ENCODE measurements at places on chromosomes 2 and 18.

DNA sequence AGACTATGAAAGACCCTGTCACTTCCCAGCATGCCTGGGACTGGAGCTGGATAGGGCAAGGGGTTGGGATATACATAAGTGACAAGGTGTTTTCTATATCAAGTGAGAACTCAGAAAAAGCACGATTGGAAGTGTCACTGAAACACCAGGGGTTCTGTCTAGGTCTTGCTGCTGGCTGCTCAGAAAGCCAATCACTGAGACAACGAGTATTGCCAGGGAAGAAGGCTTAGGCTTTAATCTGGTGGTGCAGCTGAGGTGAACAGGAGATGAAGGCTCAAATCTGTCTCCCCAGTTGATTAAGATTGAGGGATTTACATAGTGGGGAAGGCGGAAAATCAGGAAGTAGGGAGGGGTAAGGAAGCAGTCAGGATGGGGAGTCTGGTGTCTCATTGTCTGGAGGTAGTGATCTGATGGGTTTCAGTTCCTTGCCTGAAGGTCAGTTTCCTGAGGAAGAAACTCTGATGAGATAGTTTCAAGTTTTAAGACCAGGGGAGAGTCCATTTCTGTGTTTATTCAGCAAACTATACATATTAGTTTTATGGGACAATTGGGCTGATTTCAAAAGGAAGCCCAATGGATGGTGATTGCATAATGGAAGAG, 3.5 kb upstream of the C2orf74 start:
- DNase-seq, result no peak

DNA sequence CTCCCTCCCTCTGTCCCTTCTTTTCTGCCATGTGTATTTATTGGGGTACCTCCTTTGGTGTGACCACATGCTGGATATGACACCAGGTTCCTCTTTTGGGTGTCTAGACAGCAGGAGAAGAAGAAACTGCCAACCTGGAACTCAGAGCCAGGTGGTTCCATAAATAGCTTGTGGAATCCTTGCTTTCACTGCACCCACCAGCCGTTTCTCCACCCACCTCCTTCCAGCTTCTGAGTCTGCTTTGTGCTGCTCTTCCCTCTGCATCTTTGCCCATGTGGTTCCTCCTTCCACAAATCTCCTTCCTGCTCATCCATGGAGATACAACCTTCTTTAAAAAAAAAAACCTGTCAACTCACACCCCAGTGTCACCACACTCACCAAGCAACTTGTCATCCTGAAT, 80.2 kb upstream of the SKOR2 start:
- DNase-seq, result no peak

- no peak for DNase-seq
Measured at GRCh38 chr18:33579349-33580215, 1.6 kb downstream of the ASXL3 start.

GRCh38 chr2:229257985-229258384, 13.1 kb downstream of the PID1 start:
- DNase-seq, result no peak

GRCh38 chr2:229910147-229910831, 11.5 kb downstream of the TRIP12 start:
- no peak for DNase-seq

DNA sequence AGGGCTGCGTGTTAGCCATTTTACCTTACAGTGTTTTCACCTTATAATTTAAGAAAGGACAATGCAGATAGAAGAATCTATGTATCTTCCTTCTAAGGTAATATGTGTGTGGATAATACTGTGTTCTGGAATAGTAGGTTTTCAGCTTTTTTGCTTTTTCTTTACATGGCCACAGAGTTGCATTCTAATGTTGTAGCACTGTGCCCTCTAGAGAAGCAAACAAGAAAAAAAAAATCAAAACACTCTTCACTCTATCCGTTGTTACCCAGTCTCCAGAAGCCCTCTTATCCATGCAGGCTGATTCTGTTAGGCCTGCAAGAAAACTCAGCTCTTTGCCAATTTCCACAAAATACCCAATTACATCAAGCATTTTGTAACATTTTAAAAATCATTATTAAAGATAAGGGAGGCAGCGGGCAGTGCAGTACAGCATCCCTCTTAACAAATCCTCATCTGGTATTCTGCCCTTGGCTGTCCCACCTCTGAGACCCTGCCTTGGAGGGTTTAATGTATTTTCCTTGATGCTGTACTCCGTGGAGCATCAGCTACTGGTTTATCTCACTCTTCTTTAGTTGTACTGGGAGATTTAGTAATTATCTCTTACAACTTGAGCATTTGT, 41.8 kb downstream of the CDH7 start:
- no peak for DNase-seq

GRCh38 chr18:36025025-36025424, 42.3 kb downstream of the RPRD1A start:
- no peak for DNase-seq

- no peak for DNase-seq
Measured at GRCh38 chr2:128279009-128279408, 39.7 kb downstream of the HS6ST1 start.

DNA sequence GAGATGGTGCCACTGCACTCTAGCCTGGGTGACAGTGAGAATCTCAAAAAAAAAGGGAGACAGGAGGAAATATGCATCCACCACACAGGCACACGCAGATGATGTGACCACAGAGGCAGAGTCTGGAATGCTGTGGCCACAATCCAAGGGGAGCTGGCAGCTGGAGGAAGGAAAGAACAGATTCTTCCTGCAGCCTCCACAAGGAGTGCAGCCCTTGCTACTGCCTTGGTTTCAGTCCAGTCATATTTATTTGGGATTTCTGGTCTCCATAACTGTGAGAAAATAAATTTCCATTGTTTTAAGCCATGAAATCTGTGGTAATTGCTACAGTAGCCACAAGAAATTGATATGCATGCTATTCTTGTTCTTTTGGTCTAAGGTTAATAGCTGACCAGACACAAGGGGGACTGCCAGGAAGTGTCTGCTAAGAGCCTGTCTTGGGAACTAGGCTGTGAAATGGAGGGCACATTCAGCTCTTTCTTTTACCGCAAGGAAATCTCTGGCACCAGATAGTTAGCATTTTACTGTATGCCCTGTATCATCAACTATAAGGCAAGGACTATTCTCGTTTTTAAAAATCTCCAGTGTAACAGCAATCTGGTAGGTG, 133.1 kb upstream of the SEC11C start:
- DNase-seq, result no peak

GRCh38 chr2:46036929-46037328, 260.3 kb upstream of the EPAS1 start:
- DNase-seq, result no peak

GRCh38 chr2:143702931-143703330, 573.7 kb downstream of the ARHGAP15 start:
- DNase-seq, result no peak

- DNase-seq, result no peak
Measured at GRCh38 chr2:145253492-145253891, 733.6 kb upstream of the ZEB2 start.

- DNase-seq, result no peak
Measured at GRCh38 chr2:191351921-191352320, 106.7 kb downstream of the MYO1B start.

DNA sequence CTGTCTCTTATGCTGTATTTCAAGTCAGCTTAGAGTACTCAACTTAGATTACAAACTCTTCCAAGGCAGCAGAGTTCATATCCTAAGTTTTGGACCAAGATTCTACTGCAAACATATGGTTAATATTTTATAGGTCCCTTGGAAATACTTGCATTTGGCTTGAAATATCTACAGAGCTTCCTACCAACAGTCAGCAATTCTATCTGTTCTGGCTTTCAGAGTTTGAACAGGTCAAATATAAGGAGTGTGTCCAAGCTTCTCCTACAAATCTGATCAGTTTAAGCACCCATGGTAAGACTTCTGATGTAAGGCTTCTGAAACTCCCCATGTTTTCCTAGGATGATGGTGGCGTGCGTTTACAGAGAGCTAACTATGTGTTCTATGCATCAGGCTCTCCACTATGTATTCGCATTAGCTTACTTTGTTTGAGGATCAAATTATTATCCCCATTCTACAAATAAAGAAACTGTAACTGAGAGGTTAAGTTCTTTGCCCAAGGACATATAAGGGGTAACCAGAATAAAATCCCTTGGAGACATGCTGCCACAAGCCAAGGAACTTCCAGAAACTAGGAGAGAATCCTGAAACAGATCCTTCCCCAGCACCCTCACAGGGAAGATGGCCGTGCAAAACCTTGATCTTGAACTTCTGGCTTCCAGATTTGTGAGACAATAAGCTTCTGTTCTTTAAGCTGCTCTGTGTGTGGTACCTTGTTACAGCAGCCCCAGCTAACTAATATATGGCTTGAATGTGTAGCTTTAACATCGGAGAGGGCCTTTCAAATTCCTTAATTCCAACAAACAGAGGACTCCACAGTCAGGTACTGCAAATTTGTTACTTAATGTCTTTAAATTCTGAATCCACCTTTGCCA, 55.1 kb downstream of the ATP8B1 start:
- DNase-seq, result no peak

DNA sequence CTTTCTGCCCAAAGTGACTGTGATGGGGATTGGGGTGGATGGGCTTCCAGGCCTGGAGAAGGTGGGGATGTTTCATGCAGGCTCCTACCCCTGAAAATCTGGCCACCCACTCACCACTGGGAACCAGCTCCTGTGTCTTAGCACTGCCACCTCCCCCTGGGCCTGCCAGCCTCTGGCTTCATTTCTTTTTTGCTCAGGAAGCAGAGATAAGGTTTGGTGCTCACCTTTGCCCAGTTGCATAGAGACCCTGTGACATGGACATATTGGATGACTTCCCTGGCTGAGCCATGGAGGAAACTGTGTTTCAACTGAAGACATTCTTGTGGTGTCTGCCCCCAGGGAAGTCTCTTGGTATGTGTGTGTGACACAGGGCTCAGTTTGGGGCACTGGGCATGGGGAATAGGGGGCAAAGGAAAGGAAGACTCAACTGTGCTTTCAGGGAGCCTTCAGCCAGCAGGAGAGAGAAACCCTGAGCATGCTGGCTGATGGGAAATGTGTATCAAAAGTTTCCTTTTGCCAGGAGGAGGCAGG, 16.7 kb downstream of the CTIF start:
- no peak for DNase-seq

- no peak for DNase-seq
Measured at GRCh38 chr18:67514901-67515540, 1.5 kb downstream of the DSEL start.

DNA sequence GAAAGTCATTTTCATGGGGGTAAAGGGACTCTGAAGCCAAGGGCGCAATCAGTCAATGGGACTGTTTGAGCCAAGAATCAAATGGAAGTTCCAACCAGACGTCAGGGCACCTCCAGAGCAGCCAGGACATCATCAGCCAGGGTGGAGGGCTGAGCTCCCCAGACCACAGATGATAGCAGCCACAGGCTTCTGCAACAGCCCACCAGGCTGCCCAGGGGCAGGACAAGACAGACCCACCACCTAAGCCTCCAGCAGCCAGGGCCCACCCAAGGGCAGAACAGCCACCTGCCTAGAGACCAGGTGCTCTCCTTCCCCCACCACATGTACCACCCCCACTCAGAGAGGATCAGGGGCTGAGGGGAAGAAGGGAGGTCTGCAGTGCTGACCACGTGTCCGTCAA, 53.8 kb upstream of the SLC66A3 start:
- DNase-seq, result no peak

GRCh38 chr2:201447086-201447485, 4.2 kb downstream of the TRAK2 start:
- peak; percentile 33 for DNase-seq

GRCh38 chr2:124911560-124911959, 886.5 kb downstream of the CNTNAP5 start:
- no peak for DNase-seq

- DNase-seq, result no peak
Measured at GRCh38 chr2:207042841-207043240, 103.5 kb downstream of the CPO start.

- no peak for DNase-seq
Measured at GRCh38 chr2:136386046-136386445, 268.1 kb upstream of the CXCR4 start.

- DNase-seq, result no peak
Measured at GRCh38 chr2:66457545-66457944, 22.6 kb downstream of the MEIS1 start.

- no peak for DNase-seq
Measured at GRCh38 chr2:162473986-162474385, 130.1 kb downstream of the GCA start.

DNA sequence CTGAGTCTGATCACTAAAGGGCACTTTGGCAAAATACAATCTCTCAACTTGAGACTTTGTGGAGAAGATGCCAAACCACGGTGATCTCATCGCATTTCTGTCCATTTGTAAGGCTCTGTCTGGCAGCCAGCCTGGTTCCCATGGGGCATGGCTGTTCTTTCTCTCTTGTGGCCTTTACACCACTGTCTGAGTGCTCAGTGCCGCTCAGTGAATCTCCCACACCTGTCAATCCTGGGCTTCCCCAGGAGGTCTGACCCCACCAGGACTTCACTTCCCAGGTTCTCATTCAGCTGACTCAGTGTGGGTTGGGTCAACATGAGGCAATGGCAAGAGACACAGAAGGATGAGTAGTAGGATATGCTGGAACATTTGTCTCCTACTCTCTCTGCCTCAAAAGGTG, 96.8 kb upstream of the TRIB2 start:
- DNase-seq, result no peak

DNA sequence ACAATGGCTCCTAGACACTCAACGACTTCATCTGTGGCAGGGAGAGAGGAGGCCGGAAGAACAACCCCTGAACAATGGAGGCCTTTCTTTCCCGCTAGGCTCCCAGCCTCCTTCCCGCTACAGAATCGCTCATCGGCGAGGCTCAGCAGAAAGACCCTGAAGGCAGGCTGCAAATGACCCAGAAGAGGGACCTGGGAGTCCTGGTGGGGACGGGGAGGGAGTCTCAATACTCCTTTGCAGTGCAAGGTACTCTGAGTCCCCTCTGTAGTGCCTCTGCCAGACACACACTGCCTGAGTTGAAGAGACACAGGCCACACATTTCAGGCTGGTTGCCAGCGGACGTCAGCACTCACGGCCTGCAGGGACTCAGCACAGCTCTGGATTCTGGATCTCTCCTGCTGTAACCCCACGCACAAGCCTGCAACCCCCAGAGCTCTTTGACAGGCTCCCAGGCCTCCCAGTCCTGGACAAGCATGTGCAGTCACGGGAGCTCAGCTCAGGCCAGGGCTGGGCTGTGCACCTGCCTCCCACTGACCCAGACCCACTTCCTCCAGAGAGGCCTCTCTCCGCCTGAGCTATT, 6.1 kb downstream of the GPR17 start:
- DNase-seq, result no peak

DNA sequence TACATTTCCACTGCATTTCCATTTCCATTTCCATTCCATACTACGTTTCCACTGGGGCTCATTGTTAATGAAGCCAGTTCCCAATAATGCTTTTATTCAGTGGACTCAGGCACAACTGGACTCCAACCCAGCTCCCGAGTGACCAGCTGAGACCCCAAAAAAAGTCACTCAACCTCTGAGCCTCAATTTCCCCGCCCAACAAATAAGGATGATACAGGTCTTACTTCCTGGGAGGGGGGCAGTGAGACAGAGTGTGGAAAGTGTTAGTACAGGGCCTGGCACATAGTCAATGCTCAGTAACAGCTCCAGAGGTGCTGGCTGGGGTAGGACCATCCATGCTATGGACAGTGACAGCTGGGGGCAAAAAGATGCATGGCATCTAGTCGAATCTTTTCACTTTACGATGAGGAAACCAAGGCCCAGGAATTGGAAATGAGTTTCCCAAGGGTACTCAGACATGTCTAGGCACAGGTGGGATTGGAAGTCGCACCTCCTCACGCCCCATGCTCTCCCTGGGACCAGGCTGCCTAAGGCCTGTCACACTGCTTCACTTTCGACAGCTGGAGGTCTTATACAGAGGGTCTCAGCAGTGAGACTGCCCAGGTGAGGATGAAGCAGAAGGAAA, 226.5 kb downstream of the ANAPC1 start:
- no peak for DNase-seq

GRCh38 chr2:19747310-19748072, 154.3 kb downstream of the TTC32 start:
- DNase-seq, result no peak

GRCh38 chr2:131093696-131094462, 619 bp upstream of the FAM168B start:
- no peak for DNase-seq
